ENCODE measurements at places on chromosomes 6 and 20.

GRCh38 chr6:22208026-22208425 is 88.8 kb downstream of the PRL start:
- DNase-seq: no peak

GRCh38 chr20:2663364-2663886 is 591 bp downstream of the IDH3B start:
- no peak for DNase-seq

DNA sequence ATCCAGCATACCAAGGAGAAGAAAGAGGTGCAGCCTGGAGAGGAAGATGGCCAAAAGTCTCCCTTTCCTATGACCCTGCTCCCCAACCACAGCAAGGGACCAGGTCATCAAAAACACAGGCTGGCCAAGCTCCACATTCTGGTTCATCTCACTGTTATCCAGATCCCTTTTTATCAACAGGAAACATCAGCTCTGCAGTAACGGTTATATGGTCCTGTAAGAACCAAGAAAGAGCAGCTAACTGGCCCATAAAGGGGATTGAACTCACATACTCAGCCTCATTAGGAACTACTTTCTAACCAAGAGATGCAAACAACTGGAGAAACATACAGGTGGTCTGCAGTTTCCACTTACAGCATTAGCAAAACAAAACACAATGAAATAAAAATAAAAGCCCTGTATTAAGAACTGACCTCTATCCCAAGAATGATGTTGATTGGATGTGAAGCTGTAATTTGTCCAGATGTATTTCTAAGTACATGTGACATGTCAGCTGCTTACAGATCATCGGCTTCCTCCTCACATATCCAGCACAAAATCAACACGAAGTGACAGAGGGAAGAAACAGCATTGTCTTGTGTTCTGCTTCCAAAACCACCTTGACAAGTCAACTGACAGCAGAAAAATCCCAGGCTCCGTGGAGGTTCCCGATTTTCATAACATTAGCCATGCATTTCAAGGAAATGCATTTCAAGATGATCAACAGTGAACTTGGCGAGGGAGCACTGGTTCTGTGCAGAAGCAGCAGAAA is 557.2 kb upstream of the AGPAT4 start:
- no peak for DNase-seq

DNA sequence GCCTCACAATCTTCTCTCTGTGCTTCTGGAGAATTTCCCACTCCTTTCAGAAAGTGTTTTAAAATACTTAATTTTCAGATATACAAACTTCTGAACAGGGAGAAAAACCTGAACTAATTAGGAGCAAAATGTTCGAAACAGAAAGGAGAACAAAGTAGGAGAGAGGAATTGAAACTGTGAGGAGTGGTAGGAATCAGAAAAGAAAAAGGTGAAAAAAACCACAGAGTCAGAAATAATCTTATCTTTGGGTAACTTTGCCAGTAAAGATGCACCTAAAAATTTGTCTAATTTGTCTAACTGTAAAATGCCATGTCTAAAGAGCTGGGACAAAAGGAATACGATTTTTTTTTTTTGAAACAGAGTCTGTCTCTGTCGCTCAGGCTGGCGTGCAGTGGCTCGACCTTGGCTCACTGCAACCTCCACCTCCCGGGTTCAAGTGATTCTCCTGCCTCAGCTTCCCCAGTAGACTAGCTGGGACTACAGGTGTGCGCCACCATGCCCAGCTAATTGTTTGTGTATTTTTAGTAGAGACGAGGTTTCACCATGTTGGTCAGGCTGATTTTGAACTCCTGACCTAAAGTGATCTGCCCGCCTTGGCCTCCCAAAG is 4.7 kb upstream of the RIPOR2 start:
- DNase-seq: no peak

DNA sequence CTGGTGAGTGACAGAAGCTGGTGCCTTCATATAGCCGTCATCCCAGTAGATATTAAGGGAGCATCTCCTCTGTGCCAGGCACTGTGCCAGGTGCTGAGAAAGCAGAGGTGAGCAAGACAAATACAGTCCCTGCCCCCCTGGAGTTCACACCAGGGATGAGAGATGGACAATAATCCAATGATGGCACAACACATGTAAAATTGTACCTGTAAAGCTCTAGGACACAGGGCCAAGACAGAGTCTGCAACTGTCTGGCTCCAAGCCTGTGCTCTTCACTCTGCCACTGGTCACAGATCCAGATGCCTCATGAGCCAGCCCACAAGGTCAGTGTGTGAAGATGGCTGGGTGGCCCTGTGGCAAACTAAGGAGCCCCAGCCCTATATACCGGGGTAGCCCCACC is 133.8 kb downstream of the EYA2 start:
- no peak for DNase-seq
